ENCODE measurements at places on chromosomes 13 and 19.

DNA sequence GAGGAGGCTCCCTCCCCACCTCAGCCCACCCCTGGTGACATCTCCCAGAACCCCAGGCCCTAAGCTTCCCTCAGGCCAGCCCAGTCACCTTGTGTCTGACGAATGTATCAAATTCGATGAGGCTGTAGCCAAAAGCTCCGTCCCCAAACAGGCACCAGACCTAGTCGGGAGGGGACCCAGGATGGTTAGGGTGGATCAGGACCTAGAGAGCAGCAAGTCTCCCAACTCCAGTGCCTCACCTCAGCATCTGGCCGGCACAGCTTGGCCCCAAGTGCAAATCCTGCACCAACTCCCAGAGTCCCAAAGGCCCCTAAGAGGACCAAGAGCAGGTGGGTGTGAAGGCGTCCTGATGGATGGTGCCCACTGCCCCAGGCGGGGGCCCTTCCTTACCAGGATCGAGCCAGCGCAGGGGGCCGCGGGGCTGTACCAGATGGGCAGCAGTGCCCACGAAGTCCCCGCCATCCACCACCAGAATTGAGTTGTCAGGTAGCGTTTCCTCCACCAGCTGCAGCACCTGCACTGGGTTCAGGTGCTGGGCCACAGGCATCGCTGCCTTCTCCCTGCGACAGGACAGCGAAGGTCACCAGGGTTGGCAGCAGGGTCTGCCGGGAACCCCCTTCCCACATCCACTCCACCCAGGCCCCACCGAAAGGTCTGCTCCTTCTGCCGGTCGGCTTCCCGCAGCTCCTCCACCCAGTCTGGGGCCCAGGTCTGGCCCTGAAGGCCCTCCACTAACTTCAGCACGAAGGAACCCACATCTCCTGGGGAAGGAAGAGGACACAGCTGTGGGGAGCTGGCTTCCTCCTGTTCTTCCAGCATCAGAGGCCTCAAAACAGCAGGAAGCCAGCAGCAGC, 8.8 kb downstream of the SYDE1 start:
- DNase-seq: no peak

- no peak for DNase-seq
Observed at GRCh38 chr13:49315036-49315565, 67.4 kb downstream of the CDADC1 start.

GRCh38 chr13:31955741-31956140, 75.8 kb upstream of the FRY start:
- DNase-seq: no peak

DNA sequence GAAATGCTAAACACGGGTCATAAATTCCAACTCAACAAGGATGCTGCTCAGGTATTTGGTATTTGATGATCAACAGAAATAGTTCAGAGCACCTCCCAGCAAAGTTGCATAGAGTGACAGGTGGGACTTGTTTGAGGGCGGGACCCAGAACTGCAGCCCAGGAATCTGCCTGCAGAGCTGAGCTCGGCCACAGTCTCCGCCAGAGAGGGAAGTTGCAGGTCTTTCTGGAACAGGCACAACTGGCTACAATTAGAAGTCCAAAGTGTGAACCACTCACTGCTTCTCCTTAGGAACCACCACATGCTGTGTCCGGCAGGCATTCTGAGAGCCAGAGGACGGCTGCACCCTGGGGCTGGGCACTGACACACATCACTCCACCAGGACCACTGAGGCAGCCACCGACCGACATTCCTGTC, 1.1 kb downstream of the SLC15A1 start:
- no peak for DNase-seq

GRCh38 chr13:91592056-91593014, 193.9 kb downstream of the GPC5 start:
- DNase-seq: no peak

Data from stomach (tissue), 19 donors.